IMR-90 (cell line): ENCODE measurements at places on chromosomes 4 and X. TPM values are rescaled to one million over a fixed set of nuclear protein-coding genes. Genes with fewer than 3 reads are reported as not detected.

Gene FSTL5
- under 0.01 TPM in 2 replicates for total RNA-seq

Gene STPG2
- not detected in 2 replicates for total RNA-seq

Gene FGB
- not detected in 2 replicates for total RNA-seq

Gene HAUS7
- 10.8 TPM in 2 replicates for total RNA-seq

Gene POU4F2
- not detected in 2 replicates for total RNA-seq

DNA sequence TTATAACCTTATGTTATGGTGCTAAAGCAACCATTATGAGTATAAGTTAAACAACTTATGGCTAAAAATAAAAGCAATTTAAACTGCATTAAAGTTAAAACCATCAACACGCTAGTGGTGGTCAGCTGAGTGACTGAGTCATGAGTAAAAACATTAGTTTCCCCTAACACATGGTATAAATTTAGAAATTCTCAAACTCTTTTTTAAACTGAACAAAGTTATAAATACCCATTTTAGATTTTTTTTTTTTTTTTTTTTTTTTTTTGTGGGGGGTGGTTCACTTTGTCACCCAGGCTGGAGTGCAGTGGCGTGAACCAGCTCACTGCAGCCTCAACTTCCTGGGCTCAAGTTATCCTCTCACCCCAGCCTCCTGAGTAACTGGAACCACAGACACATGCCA is 5.4 kb upstream of the BBS7 start:
- DNase-seq, result no peak
- H3K27ac ChIP-seq, result no peak overlapping the region
- H3K27me3 ChIP-seq, result no peaks in the 10 kb centered on the region
- no peak overlapping the region for H3K4me3 ChIP-seq
- no peaks in the 10 kb centered on the region; the same call in 1 of the 2 replicates for H3K4me1 ChIP-seq

DNA sequence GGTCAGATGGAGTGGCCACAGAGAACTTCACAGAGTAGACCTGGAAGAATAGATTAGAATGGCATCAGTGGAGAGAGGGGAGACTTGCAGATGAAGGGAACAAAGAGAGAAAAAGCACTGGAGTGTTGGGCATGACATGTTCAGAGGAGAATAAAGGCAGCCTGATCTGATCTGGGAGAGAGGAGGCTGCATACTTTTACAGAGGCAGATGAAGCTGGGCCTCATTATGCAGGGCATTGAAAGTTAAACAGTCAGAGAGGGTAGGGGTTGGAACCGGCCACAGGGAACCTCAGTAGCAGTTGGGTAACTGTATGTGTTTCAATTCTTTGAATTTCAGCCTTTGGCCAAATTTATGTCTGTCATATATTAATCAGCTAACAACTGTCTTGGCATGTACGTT is 61.2 kb downstream of the SH3BGRL start:
- DNase-seq, result no peak
- no peaks in the 10 kb centered on the region for H3K36me3 ChIP-seq
- no peaks in the 10 kb centered on the region for H3K27me3 ChIP-seq
- H3K4me3 ChIP-seq, result no peak overlapping the region

- H3K4me3 ChIP-seq, result no peak overlapping the region
- no peak for DNase-seq
- H3K4me1 ChIP-seq, result peaks cover 2% of the 10 kb centered on the region; the same call in 1 of the 2 replicates
- H3K27me3 ChIP-seq, result no peaks in the 10 kb centered on the region
- H3K27ac ChIP-seq, result no peak overlapping the region
Measured at GRCh38 chr4:144733566-144733965, 87.6 kb downstream of the HHIP start.

- no peak overlapping the region for H3K27ac ChIP-seq
- DNase-seq, result peak; percentile 60
- H3K27me3 ChIP-seq, result peaks cover 6% of the 10 kb centered on the region; the same call in 1 of the 2 replicates
- H3K36me3 ChIP-seq, result no peaks in the 10 kb centered on the region
- no peak overlapping the region for H3K4me3 ChIP-seq
Measured at GRCh38 chrX:20026278-20026677, 35.4 kb upstream of the BCLAF3 start.

GRCh38 chrX:40282348-40282747 is 184.6 kb upstream of the BCOR start:
- H3K36me3 ChIP-seq, result no peaks in the 10 kb centered on the region
- no peaks in the 10 kb centered on the region; the same call in 1 of the 2 replicates for H3K4me1 ChIP-seq
- no peak overlapping the region for H3K27ac ChIP-seq
- no peak overlapping the region for H3K4me3 ChIP-seq
- no peak for DNase-seq

GRCh38 chr4:157143369-157143768 is 67.4 kb downstream of the GLRB start:
- H3K36me3 ChIP-seq, result no peaks in the 10 kb centered on the region
- no peaks in the 10 kb centered on the region for H3K27me3 ChIP-seq
- no peaks in the 10 kb centered on the region for H3K4me1 ChIP-seq
- H3K4me3 ChIP-seq, result no peak overlapping the region

DNA sequence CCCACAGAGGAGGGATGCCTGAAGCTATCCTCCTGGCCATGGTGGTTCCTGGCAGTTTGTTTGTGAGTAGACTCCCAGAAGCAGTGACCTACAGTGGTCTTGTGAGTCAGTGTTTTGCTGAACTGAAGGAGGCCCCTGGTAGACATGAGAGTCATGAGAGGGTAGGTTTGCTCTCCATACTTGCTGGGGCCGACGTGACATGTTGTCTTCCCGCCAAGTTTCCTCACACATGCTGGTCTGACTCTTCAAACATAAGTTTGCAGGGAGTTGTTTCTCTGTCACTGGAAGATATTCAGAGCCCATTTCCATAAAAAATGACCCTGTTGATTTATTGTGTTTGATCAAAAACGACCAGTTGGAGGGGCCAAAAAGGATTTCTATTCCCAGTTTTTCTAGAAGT is 131.1 kb upstream of the SCML1 start:
- no peak overlapping the region for H3K4me3 ChIP-seq
- no peaks in the 10 kb centered on the region for H3K36me3 ChIP-seq
- H3K27me3 ChIP-seq, result no peaks in the 10 kb centered on the region; the same call in none of the 2 replicates
- peaks cover 5% of the 10 kb centered on the region for H3K4me1 ChIP-seq
- DNase-seq, result peak; percentile 19
- H3K27ac ChIP-seq, result no peak overlapping the region

DNA sequence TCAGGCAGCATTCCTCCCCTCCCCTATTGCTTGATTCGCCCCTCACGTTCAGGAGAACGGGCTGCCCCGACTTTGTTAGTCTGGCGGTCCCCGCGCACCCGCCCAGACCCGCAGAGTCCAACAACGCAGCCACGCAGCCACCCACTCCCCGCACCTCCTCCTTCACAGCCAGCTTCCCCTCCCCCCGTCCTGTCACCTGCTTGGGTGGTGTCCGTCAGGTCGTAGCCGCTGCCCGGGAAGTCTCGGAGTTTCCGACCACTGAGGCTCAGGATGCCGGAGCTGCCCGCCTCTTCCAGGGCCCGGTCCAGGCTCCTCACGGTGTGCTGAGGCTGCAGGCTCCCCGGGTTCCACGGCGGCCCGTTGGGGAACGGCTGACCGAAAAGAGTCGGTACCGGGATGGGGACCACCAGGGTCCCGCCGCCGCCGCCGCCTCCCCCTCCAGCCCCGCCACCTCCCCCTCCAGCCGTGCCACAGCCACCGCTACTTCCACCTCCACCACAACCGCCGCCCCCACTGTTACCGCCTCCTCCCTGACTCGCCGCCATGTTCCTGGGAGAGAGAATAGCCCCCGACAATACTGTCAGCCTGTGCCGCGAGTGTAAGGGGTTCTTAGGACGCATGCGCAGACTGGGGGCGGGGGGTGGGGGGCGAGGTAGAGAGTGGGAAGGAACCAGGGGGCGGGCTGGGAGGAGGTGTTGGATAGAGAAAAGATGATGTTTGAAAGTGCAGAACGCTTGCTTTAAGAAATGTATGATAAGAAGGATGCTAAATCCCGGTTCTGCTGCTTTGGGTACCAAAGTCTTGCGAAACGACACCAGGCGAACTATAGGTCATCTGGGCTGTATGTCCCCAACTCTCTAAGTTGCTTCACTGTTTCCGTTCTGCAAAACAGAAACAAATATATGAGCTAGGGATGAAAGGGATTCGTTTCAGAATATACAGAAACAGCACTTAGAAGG is at the start of gene LRCH2:
Gene LRCH2, minus strand, starts transcription at position 600 of the 959 bp plus-strand sequence. Its CDS starts 55 bp downstream, at position 545.
- DNase-seq, result peak; percentile 41
- H3K4me3 ChIP-seq, result peak within 1 kb of the TSS; percentile 89
- no peaks in the 10 kb centered on the region; the same call in 1 of the 2 replicates for H3K27me3 ChIP-seq

DNA sequence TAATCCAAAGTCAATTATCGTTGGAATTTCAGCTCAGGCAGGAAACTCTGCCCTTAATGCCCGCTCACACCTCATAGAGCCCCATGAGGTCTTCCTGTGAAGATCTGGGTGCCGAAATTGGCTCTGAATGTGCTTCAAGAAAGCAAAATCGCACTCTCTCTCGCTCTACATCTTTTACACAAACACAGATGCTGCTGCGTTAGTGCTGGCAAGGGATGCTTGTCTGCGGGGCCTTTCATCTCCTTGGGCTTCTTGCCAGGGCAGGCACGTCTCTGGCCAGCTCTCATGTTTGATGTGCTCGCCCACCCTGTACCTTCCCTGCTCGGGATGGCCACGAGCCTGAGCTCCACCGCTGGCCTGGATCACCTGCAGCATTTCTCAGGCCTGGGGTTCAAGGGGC is 66.5 kb downstream of the CLCN4 start:
- no peak overlapping the region for H3K27ac ChIP-seq
- H3K27me3 ChIP-seq, result no peaks in the 10 kb centered on the region
- H3K4me3 ChIP-seq, result no peak overlapping the region
- H3K4me1 ChIP-seq, result no peaks in the 10 kb centered on the region
- no peaks in the 10 kb centered on the region for H3K36me3 ChIP-seq

GRCh38 chr4:112518675-112519074 is 2.7 kb upstream of the NEUROG2 start:
- H3K4me1 ChIP-seq, result no peaks in the 10 kb centered on the region; the same call in 1 of the 2 replicates
- DNase-seq, result no peak
- H3K27ac ChIP-seq, result no peak overlapping the region
